ENCODE measurements at places on chromosomes 1 and 21.

DNA sequence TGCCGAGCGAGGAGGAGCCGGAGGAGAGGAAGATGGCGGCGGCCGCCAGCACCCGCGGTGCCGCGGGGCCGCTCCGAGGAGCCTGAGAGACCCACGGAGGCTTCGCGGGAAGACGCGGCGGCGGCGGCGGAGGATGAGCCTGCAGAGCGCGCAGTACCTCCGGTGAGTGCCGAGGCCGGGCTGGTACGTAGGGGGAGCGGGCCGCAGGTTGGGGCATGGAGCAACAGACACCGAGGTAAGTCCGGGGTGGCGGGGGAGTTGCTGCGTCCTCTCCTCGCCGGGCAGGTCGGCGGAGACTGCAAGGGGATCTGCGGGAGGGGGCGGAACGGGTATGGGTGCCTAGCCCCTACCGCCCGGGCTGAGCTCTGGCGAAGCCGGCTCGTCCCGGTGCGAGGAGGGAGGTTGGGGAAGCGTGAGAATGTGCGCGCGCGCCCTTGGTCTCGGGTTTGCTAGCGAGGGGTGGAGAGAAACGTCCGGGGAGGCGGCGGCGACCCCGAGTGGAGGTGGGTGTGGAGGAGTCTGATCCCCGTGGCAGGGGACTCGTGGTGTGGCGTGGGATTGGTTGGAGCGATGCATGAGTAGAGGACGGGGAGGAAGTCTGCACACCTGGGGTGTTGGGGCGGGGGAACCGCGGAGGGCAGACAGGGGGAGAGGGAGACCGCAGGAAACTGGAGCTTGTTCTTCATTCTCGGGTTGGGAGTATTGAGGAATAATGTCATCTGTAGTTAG is at the start of gene SMG7:
TSS of gene SMG7 (plus strand) at position 12 of the 729 bp plus-strand sequence. CDS start at position 134, 122 bp downstream.
- peak; percentile 44 for DNase-seq

DNA sequence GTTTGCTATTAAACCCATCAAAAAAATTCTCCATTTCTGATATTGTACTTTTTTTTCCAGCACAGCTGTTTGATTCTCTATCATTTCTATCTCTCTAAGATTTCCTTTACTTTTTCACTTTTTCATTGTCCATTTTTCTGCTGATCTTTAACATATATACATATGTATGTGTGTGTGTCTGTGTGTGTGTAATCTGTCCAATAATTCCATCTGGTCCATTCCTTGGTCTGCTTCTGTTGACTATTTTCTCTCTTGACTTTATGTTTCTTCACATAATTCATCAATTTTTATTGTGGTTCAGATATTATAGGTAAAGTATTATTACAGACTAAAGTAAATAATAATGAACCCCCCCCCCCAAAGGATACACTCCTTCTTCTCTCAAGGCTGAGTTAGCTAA is 84.2 kb downstream of the RGS7 start:
- no peak for DNase-seq

DNA sequence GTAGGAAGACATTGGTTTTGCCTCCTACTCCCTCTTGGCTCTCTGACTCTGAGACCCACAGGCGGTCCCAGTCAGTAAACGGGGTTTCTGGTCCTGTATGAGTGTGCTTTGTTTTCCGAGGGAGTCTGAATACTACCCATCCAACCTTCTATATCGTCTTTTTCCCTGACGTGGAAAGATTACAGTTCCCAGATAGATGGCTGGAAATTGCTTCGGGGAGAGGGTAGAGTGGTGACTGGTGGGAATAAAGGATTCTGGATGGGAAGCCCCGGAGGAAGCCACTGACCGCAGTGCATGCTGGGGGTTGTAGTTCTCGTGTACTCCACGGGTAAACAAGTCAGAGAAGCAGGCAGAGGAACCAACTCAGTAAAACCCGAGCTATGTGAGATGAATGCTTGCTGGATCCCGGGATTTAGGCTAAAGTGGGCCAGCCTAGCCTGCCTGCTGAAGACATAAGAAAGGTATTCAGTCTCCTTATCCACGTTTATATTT is 66.2 kb upstream of the IRF2BP2 start:
- peak; percentile 54 for DNase-seq

GRCh38 chr1:167871331-167871730 is 42.6 kb downstream of the ADCY10 start:
- DNase-seq, result no peak

- no peak for DNase-seq
These were observed 59.8 kb upstream of the BACH1 start for GRCh38 chr21:29238967-29239290.

DNA sequence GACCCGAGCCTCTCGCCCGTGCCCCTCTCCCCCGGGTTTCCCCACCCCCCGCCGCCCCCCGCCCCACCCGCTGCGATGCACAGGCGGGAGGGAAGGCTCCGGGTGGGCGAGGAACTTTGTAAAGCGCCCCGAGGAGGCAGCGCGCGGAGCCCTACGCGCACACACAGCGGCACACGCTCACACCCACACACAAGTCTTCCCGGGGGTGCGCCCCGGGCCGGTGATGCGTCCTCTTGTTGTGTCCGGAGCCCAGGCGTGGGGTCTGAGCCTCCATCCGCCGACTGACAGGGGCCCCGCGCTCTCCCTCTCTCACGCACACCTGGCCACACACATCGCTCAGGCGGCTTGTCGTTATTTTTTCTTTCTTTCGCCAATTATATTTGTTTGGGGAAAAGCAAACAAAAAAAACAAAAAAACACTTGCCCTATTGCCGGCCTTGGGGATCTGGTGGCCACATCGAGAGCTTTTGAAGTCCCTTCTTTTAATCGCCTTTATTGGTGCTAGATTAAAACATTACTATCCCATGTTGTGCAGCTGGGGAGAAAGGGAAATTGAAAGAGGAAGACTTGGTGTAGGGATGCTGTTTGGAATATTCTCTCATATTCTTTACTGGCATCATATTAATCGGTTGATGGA is 770 bp downstream of the NTNG1 start:
- DNase-seq, result peak; percentile 2

- no peak for DNase-seq
These were observed 468.8 kb downstream of the USP25 start for GRCh38 chr21:16198546-16198945.

- DNase-seq, result no peak
These were observed 372.7 kb downstream of the BRINP3 start for GRCh38 chr1:190104961-190105360.

DNA sequence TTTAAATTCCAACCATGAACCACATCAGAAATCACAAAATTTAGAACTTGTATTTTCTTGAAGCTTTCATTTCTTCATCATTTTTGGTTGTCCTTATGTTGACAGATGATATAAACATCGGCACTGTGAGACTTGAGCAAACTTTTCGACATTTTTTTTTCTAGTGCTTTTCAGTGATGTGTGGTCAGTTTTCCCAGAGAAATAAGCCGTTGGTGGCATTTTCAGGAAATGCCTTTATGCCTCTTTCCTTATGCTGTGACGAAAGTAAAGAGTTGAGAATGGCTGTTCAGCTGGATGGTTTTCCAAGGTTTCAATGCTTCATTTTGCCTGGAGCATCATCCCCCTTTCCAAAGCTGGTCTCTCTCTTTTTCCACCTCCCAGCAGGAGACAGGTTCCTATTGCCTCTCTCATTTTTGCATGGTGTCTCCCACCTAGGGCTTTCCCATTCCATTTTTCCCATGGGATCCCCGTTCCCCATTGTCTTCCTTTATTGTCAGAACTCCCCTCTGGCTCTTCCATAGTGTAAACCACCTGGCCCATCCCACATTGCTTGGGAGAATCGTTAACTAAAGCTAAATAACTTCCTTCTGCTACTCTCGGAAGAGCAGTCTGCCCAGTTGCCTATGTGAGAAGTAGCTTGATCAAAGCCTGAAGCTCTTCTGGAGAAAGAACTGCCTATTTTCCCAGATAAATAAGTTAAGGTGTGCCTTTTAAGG is 61.4 kb upstream of the DYNLT5 start:
- no peak for DNase-seq

Data from activated CD4-positive, alpha-beta T cell treated with anti-CD3 and anti-CD28 coated beads, Interleukin-2, amount 50 U/mL, for 48 hours (primary cell).